GM18507 (cell line): ENCODE measurements at places on chromosomes 12 and 14.

DNA sequence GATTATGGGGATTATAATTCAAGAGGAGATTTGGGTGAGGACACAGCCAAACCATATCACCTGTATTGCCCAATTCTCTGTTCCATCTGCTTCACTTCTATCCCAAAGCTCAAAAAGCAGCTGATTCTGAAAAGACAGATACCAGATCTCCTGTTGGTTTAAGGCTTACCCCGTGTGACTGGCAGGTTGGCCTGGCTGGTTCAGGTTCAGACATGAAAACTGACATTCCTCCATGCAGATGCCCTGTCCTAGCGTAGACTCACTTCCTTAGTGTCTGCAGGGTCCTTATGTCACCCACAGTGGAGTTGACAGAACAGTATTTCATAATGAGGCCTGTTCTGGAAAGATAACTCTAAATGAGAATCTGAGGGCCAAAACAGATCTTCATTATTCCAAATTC is 61.1 kb upstream of the FLRT2 start:
- no peak for DNase-seq

GRCh38 chr12:18483698-18484325 is 222.5 kb downstream of the PIK3C2G start:
- DNase-seq: no peak

- no peak for DNase-seq
These were observed 52.9 kb downstream of the ANO6 start for GRCh38 chr12:45268672-45269411.

DNA sequence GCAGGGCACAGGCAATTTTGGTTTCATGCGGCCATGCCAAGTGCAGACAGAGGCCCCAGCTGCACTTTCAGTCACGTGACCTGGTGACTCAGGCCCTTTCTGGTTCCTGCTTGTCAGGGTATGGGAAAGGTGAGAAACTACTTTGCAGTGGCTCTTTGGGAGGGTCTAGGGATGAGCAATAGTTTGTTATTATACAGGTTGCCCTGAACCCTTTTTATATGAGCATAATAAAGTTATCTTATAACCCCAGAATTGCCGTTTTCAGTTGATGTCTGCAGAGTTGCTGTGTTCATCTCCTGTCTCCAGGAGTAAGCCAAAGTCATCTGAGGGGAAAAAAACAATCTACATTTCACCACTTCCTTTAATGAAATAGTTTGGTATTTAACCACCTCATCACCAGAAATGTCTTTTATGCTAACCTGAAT is 30.9 kb upstream of the EMP1 start:
- no peak for DNase-seq

DNA sequence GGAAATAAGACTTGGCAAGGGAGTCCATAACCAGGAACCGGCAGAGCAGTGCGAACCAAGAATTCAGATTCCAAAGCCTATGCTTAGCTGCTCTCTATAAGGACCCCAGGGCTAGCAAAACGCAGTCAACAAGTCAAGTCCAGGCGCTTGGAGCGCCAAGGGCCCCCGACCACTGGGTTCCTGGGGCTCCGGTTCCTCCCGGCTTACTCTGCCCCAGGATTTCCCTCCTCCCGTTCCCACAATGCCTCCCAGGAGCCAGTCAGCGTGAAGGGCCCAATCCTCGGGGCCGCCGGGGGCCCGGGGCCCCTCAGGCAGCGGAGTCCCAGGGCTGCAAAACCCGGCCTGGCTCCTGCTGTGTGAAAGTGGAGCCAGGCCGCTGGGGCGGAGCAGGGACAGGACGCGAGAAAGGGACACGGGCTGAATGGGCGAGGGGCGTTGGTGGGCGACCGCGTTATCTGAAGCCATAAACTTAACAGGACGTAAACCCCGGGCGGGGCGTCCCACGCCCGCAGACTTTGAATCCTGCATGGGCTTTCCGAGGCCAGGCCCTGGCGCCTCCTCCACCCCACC is 1.5 kb downstream of the KRT8 start:
- peak; percentile 43 for DNase-seq

GRCh38 chr14:71621980-71622605 is 310.1 kb upstream of the RGS6 start:
- DNase-seq: no peak

DNA sequence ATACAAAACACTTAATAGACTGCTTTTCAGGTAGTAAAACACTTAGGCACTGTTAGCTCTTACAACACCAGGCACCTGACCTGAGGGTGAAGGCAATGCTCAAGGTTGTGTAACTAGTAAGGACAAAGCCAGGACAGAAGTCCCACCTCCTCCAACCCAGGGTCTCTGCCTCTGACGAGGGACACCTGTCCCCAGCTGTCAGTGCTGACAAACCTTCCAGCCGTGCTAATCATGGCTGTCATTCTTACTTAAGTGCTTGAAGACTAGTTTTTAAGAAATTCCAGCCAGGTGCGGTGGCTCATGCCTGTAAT is 62.5 kb upstream of the MAX start:
- DNase-seq: no peak
